GM18507 (cell line): ENCODE measurements at places on chromosomes 12 and 14.

GRCh38 chr14:93939304-93940229, 12.4 kb downstream of the FAM181A start:
- peak; percentile 76 for DNase-seq

GRCh38 chr12:25993901-25994651, 35.6 kb downstream of the RASSF8 start:
- DNase-seq = no peak

- no peak for DNase-seq
Observed at GRCh38 chr12:97257726-97258125, 204.9 kb upstream of the RMST start.

GRCh38 chr12:113819495-113819894, 146.6 kb downstream of the RBM19 start:
- no peak for DNase-seq

DNA sequence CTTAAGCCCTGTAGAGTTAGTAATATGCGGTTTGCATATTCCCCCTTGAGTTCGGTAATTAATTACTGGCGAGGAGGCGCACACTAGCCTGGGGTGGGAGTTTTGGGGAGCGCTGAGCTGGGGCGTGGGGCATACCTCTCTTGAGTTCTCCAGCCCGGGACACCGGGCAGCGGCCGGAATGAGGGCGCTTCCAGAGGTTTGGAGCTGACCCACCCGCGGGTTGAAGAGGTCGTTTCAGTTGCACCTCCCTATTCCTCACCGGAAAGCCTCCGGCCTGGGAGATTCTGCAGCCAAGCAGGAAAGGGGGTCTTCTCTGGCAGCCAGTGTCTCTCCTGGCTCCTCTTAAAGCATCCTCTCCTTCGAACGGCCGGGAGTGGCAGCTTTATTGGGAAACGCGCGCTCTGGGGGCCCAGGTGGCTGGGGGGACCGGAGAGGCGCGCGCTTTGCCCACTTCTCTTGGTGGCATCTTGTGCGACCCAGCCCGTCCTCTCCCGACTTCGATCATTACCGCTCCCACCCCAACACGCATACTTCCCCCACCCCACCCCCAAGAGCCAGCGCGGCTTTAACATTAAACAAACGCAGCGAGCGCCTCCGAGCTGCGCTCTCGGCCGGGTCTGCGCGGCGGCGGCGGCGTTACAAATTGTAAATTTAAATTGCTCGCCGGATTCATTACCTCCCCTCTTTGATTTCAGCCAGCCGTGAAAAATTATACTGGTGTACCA, 3.9 kb upstream of the LHX5 start:
- DNase-seq = no peak

- no peak for DNase-seq
Observed at GRCh38 chr12:98997899-98998298, 352.8 kb downstream of the APAF1 start.

DNA sequence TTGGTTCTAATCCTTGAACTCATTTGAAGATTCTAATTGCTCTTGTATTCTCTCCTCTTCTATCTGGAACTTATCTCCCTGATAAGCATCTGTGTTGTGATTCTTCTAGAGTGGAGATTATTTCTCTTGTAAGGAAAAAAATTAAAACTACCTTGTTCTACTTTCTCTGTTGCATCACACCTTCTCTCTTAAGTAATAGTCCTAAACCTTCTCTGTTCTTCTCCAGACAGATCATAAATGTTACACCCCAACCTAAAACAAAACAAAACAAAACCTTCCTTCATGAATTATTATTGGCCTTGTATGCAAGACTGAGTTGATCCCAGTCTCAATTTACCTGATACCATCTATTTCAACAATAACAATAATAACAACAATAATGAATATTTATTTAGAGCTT, 612.1 kb downstream of the DIO2 start:
- DNase-seq = no peak

DNA sequence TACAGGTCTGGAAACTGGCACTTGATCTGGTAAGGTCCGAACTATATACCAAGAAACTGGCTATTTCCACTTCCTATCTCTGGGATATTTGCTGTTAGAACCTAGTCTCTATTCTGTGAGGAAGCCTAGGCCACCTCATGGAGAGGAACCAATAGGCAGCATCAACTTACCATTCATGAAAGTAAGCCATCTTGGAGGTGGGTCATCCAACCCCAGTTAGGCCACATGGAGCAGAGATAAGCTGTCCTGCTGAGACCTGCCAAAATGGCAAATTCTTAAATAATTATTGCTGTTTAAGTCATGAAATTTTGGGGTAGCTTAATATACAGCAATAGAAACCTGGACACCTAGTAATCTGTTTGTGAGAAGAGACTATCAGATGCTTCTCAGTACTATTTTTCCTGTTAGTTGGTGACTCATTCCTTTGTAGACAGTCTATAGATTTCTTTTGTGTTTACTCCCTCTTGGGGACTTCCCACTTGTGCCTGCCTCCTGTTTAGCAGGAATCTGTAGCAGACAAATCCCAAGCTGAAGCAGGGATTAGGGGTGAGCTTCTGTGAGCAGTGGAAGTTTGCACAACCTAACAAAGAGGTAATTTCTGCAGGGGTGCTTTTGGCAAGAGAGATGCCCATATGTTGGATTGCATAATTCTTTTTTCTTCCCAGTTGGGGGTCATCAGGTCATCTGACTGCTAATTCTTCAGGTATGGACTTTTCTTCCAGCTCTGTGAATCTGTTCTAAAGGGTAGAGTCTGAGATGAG, 136.8 kb downstream of the IGF1 start:
- no peak for DNase-seq

DNA sequence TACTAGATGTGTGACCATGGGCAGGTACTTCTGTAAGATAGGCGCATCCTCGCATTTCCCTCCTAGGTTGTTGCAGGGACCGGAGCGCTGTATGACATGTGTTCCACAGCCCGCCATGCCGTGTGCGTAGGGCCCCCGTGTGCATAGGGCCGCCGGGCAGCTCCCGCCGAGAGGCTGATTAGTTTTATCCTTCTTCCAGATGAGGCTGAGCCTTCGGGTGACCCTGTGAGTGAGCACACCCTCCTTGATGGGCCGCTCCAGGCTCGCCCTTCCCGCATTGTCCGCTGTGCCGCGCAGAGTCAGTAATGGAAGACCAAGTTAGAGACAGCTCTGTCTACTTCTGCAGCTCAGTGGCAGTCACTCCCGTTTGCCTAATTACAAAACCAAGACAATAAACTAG, 72.9 kb upstream of the DYNC1H1 start:
- DNase-seq = no peak

DNA sequence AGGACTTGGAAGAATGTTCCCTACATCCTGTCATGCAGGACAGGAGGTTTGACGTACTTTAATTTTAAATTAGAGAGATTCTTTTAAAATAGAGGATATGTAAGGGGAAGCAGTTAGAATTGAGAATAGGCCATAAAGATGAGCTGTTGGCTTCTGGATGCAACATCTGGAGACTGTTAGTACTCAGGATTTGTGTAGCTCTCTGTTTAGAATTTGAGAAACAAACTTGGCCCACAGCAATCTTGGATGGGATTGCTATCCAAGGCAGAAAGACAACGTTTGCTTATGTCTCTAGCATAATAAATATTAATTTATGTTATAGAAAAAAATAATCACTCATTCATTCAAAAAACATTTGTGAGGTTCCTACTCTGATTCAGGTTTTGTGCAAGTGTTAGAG, 398.4 kb upstream of the NOVA1 start:
- no peak for DNase-seq

- DNase-seq = no peak
Observed at GRCh38 chr12:123513805-123514204, 19.7 kb downstream of the RILPL1 start.

- DNase-seq = no peak
Observed at GRCh38 chr12:69196302-69197288, 42.8 kb upstream of the CPSF6 start.

DNA sequence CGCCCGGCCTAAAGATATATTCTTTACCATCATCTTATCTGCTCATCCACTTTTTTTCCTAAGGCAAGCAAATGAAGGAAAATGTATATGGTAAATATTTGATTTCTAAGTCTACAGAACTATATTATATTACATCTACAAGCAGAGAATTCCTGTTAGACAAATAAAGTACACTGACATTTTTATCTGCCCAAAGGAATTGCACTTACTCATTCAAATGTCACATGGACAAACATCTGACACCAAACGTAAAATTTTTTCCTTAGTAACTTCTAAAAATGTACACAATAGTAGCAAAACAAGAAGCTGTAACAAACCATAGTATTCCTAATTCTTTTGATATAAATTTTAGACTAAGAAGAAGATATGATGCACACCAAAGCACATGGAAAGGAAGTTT, 51.0 kb downstream of the SPPL3 start:
- no peak for DNase-seq

GRCh38 chr14:106201376-106201775, 675.0 kb downstream of the TMEM121 start:
- no peak for DNase-seq

DNA sequence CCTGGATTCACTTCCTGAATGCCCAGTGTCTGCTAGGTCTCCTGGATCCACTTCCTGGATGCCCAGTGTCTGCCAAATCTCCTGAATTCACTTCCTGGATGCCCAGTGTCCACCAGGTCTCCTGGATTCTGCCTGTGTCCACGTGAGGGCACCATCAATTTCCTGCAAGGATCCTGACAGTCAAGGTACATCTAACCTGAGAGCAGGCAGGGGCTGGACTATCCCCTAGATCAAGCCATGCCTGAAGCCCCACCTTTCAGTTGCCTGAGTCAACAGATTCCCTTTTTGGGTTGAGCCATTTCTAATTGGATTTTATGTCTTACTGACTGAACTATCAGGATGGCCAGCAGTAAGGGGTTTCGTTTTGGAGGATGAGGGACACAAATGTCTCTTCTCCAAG, 49.5 kb downstream of the GALNT9 start:
- DNase-seq = no peak

DNA sequence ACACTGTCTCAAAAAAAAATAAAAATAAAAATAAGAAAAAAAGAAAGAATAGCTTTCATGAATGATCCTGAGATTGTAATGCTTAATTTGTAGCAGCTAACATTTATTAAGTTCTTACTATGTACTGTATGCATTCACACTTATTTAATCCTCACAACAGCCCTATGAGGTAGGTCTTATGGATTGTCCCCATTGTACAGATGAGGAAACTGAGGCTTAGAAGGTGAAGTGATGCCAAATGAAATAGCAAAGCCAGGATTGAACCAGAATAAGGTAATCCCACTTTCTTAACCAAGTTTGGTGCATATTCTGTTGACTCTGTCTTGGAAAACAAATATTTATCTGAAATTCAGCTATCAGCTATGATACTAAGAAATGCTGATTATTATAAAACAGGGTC, 2.1 kb downstream of the USP30 start:
- DNase-seq = no peak

DNA sequence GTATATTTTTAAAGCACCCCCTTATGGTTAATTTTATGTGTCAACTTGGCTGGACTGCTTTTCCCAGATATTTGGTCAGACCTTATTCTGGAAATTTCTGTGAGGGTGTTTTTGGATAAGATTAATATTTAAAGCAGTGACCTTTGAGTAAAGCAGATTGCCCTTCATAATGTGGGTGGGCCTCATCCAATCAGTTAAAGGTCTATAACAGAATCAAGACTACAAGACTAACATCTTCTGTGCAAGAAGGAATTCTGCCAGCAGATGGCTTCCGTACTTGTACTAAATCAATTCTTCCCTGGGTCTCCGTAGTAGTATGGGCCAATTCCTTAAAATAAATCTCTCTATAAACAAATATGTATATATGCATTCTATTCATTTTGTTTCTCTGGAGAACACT, 257.6 kb downstream of the ETNK1 start:
- no peak for DNase-seq

- no peak for DNase-seq
Observed at GRCh38 chr14:99838639-99839134, 45.5 kb downstream of the EML1 start.

GRCh38 chr14:48616931-48617330, 941.5 kb upstream of the MDGA2 start:
- no peak for DNase-seq

GRCh38 chr14:20686386-20687143, 2.0 kb upstream of the ANG start:
- no peak for DNase-seq

GRCh38 chr12:82529101-82529500, 157.6 kb upstream of the TMTC2 start:
- DNase-seq = no peak

DNA sequence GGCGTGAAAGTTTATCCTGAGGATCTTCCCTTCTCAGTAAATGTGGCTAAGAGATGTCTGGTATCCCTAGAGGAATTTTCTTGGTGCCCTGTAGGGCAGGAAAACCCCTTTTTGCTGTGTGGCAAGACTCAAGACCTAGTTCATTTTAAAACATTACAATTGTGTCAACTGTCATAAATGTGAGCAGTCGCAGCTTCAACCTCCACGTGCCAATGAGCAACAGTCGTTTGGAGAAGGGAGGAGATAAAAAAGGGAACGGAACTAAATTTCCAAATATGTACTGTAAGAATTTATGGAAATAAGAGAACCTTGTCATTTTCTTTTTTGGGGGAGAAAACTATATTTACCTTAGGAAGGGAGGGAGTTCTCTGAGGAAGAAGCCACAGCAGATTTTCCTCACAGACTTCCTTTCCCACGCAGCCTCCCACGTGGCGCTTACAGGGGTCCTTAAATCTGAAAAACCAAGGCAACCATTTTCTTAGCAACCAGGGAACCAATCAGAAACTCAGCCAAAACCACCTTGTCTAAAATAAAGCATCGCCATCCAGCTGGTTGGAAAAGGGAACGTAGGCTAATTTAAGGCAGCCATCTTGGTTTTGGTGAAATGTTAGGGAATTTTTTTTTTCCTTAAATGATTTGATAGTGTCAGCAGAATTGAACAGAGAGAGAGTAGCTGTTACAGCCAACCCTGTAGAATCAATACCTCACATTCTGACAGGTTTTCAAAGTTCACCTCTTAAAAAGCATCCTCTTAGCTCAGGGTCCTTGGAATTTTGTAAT, 99.1 kb downstream of the FIGNL2 start:
- no peak for DNase-seq

DNA sequence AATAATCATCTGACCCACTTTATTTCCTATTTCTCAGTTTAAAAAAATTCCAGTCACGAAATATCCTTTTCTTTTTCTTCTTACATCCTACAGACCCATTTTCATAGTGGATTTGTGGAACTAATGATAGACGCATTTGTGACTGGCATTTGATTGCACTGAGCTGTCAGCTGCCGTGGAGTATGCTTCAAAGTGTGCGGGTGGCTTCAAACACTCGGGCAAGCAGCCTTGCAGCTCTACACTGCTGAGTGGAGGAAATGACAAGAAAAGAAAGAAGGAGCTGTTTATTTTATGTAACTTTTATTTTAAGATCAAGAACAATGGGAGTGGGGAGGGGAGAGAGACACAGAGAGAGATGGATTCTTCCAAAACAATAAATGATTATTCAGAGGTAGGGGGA, 112.8 kb upstream of the NAP1L1 start:
- DNase-seq = no peak
